ENCODE measurements at places on chromosomes 13 and 19. TPM values are rescaled to one million over a fixed set of nuclear protein-coding genes. Genes with fewer than 3 reads are reported as not detected.

Gene LILRB1
- total RNA-seq, result not detected

Gene CACNG8
- 0.19 TPM for total RNA-seq

Gene MATK
- total RNA-seq, result 0.50 TPM

Gene OR7D2
- total RNA-seq, result not detected

Gene ZNF418
- total RNA-seq, result 6.7 TPM

Gene CADM4
- total RNA-seq, result 36.1 TPM

Gene LGALS4
- not detected for total RNA-seq

Gene PTGIR
- 0.06 TPM for total RNA-seq

Gene ZNF320
- 5.7 TPM for total RNA-seq

Gene FPR3
- total RNA-seq, result not detected

Gene BST2
- total RNA-seq, result 54.1 TPM

Gene PRDX2
- 210 TPM for total RNA-seq

Gene NCR1
- total RNA-seq, result not detected

Gene TIMM50
- total RNA-seq, result 49.1 TPM

Gene IRGC
- not detected for total RNA-seq

Gene ZNF850
- 0.97 TPM for total RNA-seq

Gene CGB7
- total RNA-seq, result not detected

Gene ZBTB7A
- 8.4 TPM for total RNA-seq

Gene ADGRE3
- total RNA-seq, result not detected

Gene PGLYRP2
- total RNA-seq, result not detected

Gene LAIR2
- total RNA-seq, result not detected

Gene ZNF681
- 2.5 TPM for total RNA-seq

Gene ZFP28
- 7.7 TPM for total RNA-seq

Gene TMEM255B
- total RNA-seq, result 27.5 TPM

Gene NLRP7
- total RNA-seq, result not detected

Gene COL5A3
- 0.19 TPM for total RNA-seq

Gene ZNF470
- total RNA-seq, result 6.6 TPM

Gene TSHZ3
- total RNA-seq, result 2.3 TPM

Gene SLC25A41
- not detected for total RNA-seq

Gene ACER1
- not detected for total RNA-seq

Gene OR7A5
- not detected for total RNA-seq

Gene TJP3
- 0.06 TPM for total RNA-seq

Gene THSD8
- total RNA-seq, result not detected

Gene GJB6
- not detected for total RNA-seq

Gene APOC4
- total RNA-seq, result not detected

Gene ANKRD10
- 65.4 TPM for total RNA-seq

Gene BEST2
- not detected for total RNA-seq

Gene EBPL
- 55.9 TPM for total RNA-seq

Gene APLP1
- total RNA-seq, result 1.3 TPM

Gene GZMM
- total RNA-seq, result not detected

Gene NMRK2
- total RNA-seq, result not detected

Gene SPIB
- total RNA-seq, result not detected
